Cardiac muscle cell (in vitro differentiated cells and primary cell): ENCODE measurements at places on chromosomes 6 and 20. TPM values are rescaled to one million over a fixed set of nuclear protein-coding genes. Genes with fewer than 3 reads are reported as not detected.

- H3K4me3 ChIP-seq: no peak overlapping the region
- no peaks in the 10 kb centered on the region for H3K36me3 ChIP-seq
- DNase-seq: no peak
- H3K27ac ChIP-seq: no peak overlapping the region
Measured at GRCh38 chr6:14792118-14792955, 453.5 kb upstream of the JARID2 start.

GRCh38 chr20:38471987-38472512 lies 593 bp upstream of the RALGAPB start:
- H3K4me1 ChIP-seq: peaks cover 8% of the 10 kb centered on the region
- no peaks in the 10 kb centered on the region for H3K27me3 ChIP-seq
- peak overlapping the region; percentile 85 for H3K4me3 ChIP-seq

- no peaks in the 10 kb centered on the region for H3K27me3 ChIP-seq
- DNase-seq: no peak
- no peaks in the 10 kb centered on the region for H3K4me1 ChIP-seq
- no peak overlapping the region for H3K27ac ChIP-seq
- no peak overlapping the region for H3K4me3 ChIP-seq
- no peaks in the 10 kb centered on the region for H3K36me3 ChIP-seq
Measured at GRCh38 chr6:33665957-33666356, 44.8 kb downstream of the ITPR3 start.

GRCh38 chr6:33050014-33050810 lies 23.2 kb downstream of the HLA-DPA1 start:
- H3K27ac ChIP-seq: no peak overlapping the region
- no peaks in the 10 kb centered on the region for H3K4me1 ChIP-seq
- no peak overlapping the region for H3K4me3 ChIP-seq
- DNase-seq: no peak

SSTR4 gene
- polyA plus RNA-seq: not detected in 2 replicates

DNA sequence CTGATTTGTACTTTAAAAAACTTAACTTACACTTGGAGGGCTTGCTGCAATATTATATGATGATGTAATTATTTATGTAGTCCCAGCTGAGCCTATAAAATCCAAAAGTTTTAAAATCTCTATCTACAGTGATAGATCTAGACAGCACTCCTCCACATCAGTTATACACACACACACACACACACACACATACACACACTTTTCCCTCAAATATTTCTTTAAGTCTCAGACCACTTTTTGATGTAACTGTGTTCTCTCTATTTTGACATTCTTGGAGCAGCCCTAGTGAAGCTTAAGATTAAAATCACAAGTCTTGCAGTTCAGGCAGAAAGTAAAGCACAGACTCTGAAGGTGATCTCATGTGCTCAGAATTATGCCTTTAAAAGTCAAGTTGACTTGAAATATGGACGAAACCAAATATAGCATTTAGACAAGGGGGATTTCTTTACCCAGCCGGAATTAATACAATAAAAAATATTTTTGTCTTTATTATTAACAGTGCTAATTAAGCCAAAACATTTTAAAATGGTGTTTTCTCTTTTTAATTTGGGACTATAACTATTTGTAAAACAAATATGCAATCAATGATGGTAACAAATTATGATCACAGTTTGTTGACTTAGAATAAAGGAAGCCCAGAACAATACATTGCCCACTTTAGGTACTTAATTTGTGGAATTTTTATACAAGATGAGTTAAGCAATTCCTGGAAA lies 63.5 kb upstream of the TMEM30A start:
- DNase-seq: no peak
- no peak overlapping the region for H3K4me3 ChIP-seq
- H3K27ac ChIP-seq: peak overlapping the region; percentile 79
- H3K4me1 ChIP-seq: peaks cover 47% of the 10 kb centered on the region
- H3K36me3 ChIP-seq: peaks cover 21% of the 10 kb centered on the region
- no peaks in the 10 kb centered on the region for H3K27me3 ChIP-seq

CAPN11 gene
- not detected in 2 replicates for polyA plus RNA-seq

CNKSR3 gene
- 4.7 and 8.4 TPM in 2 replicates for polyA plus RNA-seq

GRCh38 chr20:8322662-8323217 lies 190.7 kb downstream of the PLCB1 start:
- no peak overlapping the region for H3K4me3 ChIP-seq
- no peak for DNase-seq
- H3K4me1 ChIP-seq: peaks cover 12% of the 10 kb centered on the region
- H3K27ac ChIP-seq: no peak overlapping the region

RING1 gene
- polyA plus RNA-seq: 42.1 and 44.2 TPM in 2 replicates

CD93 gene
- 0.04 and 0.15 TPM in 2 replicates for polyA plus RNA-seq

GRCh38 chr20:63477061-63477616 lies 4.7 kb upstream of the KCNQ2 start:
- no peaks in the 10 kb centered on the region for H3K36me3 ChIP-seq
- no peak overlapping the region for H3K4me3 ChIP-seq
- no peaks in the 10 kb centered on the region for H3K4me1 ChIP-seq
- H3K27ac ChIP-seq: no peak overlapping the region
- H3K27me3 ChIP-seq: peaks cover 33% of the 10 kb centered on the region
- no peak for DNase-seq

DNA sequence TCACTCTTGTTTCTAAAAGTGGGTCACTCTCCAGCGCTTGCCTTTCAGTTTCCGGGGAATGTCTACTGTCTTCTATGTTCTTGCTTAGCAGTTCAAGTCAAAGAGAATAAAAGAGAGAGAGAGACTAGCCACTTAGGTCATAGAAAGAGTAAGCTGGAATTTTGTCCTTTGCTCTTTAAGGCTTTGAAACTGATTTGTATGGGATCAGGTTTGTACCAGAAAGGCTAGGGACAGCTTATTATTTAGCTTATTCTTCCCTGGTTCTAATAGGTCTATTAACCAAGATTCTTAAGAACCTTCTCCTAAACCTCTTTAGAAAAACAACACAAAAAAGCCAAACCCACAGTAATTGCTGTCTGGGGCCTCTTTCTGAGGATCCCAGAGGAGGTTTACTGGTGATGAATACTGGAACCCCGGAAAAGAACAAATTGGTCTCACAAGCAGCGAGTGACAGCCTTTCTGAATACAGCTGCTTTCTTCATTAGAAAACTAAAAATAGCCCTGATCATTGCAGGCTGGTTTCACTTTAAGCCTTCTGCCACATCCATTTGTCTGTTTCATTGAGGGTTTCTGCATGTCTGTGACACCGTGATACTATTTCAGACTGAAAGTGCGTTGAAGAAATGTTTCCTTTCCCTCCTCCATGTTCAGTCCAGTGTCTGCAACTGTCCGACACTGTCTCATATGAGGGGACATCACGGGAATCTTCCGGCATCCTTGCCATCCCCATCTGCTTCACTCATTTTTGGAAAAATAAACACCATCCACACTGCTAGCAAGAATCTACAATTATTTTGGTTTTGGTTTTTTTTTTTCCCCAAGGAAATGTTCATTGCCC lies 75.1 kb upstream of the ATXN1 start:
- no peaks in the 10 kb centered on the region for H3K27me3 ChIP-seq
- H3K36me3 ChIP-seq: no peaks in the 10 kb centered on the region
- peak overlapping the region; percentile 31 for H3K27ac ChIP-seq
- H3K4me3 ChIP-seq: no peak overlapping the region

DNA sequence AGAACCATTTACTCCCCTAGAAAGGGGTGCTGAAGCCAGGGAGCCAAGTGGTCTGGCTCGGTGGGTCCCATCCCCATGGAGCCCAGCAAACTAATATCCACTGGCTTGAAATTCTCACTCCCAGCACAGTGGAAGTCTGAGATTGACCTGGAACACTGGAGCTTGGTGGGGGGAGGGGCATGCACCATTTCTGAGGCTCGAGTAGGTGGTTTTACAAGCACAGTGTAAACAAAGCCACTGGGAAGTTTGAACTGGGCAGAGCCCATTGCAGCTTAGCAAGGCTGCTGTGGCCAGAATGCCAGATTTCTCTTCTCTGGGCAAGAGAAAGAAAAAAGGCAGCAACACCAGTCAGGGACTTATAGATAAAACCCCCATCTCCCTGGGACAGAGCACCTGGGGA lies 855.8 kb upstream of the CITED2 start:
- no peaks in the 10 kb centered on the region for H3K36me3 ChIP-seq
- no peaks in the 10 kb centered on the region for H3K4me1 ChIP-seq
- no peaks in the 10 kb centered on the region for H3K27me3 ChIP-seq
- H3K4me3 ChIP-seq: no peak overlapping the region
- DNase-seq: no peak

- no peaks in the 10 kb centered on the region for H3K36me3 ChIP-seq
- peaks cover 10% of the 10 kb centered on the region for H3K4me1 ChIP-seq
- no peak for DNase-seq
- H3K27me3 ChIP-seq: no peaks in the 10 kb centered on the region
- no peak overlapping the region for H3K27ac ChIP-seq
Measured at GRCh38 chr6:168243812-168244376, 75.7 kb downstream of the DACT2 start.

DNA sequence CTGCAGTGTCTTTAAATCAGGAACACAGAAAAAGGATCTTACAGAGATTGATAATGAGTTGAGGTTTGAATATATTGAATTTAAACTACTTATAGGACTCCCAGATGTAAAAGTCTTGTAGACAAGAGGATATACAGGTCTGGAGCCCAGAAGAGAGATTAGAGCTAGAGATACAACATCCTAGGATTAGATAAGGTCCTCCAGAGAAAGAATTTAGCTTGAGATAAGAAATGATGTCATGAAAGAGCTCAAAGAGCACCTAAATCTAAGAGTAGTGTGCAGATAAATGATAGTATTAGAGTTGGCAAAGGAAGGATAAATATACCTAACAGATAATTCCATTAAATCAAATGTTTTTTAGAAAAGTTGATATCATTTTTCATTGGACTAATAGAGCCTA lies 23.9 kb downstream of the EPM2A start:
- H3K36me3 ChIP-seq: no peaks in the 10 kb centered on the region
- no peaks in the 10 kb centered on the region for H3K27me3 ChIP-seq
- peaks cover 8% of the 10 kb centered on the region for H3K4me1 ChIP-seq
- H3K27ac ChIP-seq: no peak overlapping the region

DNA sequence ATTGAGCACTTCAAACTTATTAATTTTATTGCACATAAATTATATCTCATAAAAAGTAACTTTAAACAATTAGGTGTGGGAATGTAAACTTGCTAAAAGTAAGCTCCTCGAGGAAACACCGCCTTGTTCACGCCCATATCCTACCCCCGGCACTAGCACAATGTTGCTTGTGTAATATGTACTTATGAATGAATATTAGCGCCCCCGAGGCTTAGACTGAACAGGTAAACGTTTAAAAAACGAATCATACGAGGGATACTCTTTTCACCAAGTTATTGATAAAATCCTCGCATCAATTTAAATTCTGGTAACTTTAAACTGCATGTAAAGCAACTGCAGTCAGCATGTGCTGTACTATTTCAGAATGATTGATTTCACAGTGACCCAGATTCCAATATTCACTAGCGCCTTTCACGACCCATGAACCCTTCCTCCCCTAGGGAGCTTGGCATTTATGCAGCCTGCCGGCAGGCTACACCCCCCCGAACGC lies 637 bp downstream of the TFB1M start:
- H3K27ac ChIP-seq: peak overlapping the region; percentile 69
- DNase-seq: no peak
- no peaks in the 10 kb centered on the region for H3K27me3 ChIP-seq
- no peaks in the 10 kb centered on the region for H3K4me1 ChIP-seq
- peaks cover 11% of the 10 kb centered on the region for H3K36me3 ChIP-seq

LY6G6D gene
- polyA plus RNA-seq: not detected in 2 replicates

TOMM34 gene
- polyA plus RNA-seq: 107 and 130 TPM in 2 replicates

DNA sequence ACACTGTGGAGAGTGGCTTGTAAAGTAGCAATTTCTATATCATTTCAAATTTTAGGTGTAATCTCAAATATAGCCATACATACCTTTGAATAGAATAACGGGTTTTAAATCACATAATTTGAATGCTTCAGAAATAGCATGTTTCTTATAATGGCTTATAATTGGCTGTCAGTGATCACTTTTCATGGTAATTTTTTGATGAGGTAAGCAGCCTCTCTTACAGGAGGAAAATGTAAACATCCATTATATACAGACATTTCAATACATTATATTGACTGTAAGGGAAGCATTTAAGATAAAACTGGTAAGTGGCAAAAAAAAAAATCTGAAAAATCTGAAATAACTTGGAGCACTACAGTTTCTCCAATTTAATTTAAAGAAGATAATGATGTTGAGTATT lies 67.8 kb upstream of the PHACTR2 start:
- no peaks in the 10 kb centered on the region for H3K27me3 ChIP-seq
- peaks cover 38% of the 10 kb centered on the region for H3K4me1 ChIP-seq
- no peak overlapping the region for H3K4me3 ChIP-seq
- DNase-seq: no peak
- H3K36me3 ChIP-seq: no peaks in the 10 kb centered on the region

- no peak for DNase-seq
- H3K4me3 ChIP-seq: no peak overlapping the region
- H3K27me3 ChIP-seq: no peaks in the 10 kb centered on the region
- no peak overlapping the region for H3K27ac ChIP-seq
Measured at GRCh38 chr6:29641430-29642148, 8.6 kb upstream of the GABBR1 start.

GRCh38 chr6:40584741-40585140 lies 2.4 kb downstream of the LRFN2 start:
- H3K4me3 ChIP-seq: no peak overlapping the region
- H3K36me3 ChIP-seq: no peaks in the 10 kb centered on the region
- H3K27ac ChIP-seq: no peak overlapping the region
- H3K4me1 ChIP-seq: no peaks in the 10 kb centered on the region
- no peak for DNase-seq

GRCh38 chr6:50301307-50301706 lies 251.6 kb upstream of the DEFB112 start:
- H3K36me3 ChIP-seq: no peaks in the 10 kb centered on the region
- no peak for DNase-seq
- H3K4me1 ChIP-seq: no peaks in the 10 kb centered on the region
- no peaks in the 10 kb centered on the region for H3K27me3 ChIP-seq
- no peak overlapping the region for H3K27ac ChIP-seq

DNA sequence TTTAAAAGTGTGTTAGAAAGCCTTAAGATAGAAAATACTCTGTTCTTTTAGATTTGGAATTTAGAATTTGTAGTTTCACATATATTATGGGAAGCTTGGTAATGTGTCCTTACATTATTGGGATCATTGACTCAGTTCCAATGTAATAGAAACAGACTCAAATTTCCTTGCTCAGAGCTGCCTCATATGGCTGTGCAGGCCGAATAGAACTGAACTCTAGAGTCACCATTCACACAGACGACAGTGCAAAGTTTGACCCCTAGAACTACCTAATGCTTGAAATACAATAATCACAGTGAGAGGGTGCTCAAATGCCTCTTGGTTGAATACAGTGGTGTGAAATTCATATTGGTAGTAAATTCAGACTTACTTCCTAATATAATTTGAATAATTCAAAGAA lies 482.7 kb upstream of the CITED2 start:
- no peak for DNase-seq
- H3K4me3 ChIP-seq: no peak overlapping the region
- H3K4me1 ChIP-seq: peaks cover 14% of the 10 kb centered on the region
- no peaks in the 10 kb centered on the region for H3K27me3 ChIP-seq
- H3K36me3 ChIP-seq: no peaks in the 10 kb centered on the region
- no peak overlapping the region for H3K27ac ChIP-seq

DNA sequence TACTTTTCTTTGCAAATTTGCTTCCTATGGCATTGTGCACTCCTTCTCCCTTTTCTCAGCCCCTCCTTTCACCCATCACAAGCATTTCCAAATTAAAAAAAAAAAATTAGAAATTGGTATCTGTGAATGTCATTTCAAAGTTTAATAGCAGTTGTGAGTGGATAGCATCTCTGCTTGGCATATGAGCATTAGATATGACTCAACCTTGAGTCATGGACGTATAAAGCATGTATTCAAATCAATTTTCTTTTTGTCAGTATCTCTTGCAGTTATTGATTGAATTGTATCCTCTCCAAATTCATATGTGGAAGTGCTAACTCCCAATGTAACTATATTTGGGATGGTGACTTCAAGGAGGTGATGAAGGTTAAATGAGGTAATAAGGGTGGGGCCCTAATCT lies 60.1 kb upstream of the MAP3K7 start:
- no peak for DNase-seq
- no peak overlapping the region for H3K4me3 ChIP-seq
- H3K36me3 ChIP-seq: no peaks in the 10 kb centered on the region
- no peaks in the 10 kb centered on the region for H3K27me3 ChIP-seq
- H3K27ac ChIP-seq: no peak overlapping the region
